Femur (tissue), 1 donor: ENCODE measurements at places on chromosomes 7 and 10.

- DNase-seq, result no peak
These were observed 5.5 kb downstream of the IGFBP3 start for GRCh38 chr7:45915606-45916005.

GRCh38 chr7:149877890-149878522, 4.2 kb downstream of the ATP6V0E2 start:
- no peak for DNase-seq

DNA sequence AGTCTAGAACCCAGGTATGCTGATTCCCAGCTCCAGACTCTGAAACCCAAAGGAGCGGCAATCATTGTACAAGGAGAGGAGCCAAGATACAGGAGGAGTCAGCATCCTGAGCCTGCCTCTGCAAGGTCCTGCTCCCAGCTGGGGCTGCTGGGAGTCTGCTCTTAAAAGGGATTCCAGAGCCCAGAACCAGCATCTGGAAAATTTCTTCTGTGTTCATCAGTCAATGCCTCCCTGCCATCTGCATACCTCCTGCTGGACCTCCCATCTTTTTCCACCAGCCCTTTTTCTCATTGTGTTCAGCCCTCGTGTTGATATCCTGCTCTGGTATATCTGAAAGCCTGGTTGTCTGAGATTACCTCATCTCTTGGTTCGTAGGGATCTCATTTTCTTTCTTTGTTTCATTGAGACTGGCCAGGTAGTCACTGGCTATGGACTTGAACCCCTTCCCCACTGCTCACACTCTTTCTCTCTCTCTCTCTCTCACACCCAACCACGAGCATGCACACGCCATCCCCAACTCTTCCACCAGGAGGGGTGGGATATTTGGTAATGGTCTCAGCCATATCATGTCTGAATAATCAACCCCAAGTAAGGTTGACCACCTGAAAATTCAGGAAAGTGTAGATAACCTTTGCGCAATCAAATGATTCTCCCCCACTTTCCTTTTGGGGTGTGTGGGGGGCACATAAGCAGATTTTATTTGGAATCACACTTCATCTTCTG, 608.8 kb downstream of the LRMDA start:
- no peak for DNase-seq

DNA sequence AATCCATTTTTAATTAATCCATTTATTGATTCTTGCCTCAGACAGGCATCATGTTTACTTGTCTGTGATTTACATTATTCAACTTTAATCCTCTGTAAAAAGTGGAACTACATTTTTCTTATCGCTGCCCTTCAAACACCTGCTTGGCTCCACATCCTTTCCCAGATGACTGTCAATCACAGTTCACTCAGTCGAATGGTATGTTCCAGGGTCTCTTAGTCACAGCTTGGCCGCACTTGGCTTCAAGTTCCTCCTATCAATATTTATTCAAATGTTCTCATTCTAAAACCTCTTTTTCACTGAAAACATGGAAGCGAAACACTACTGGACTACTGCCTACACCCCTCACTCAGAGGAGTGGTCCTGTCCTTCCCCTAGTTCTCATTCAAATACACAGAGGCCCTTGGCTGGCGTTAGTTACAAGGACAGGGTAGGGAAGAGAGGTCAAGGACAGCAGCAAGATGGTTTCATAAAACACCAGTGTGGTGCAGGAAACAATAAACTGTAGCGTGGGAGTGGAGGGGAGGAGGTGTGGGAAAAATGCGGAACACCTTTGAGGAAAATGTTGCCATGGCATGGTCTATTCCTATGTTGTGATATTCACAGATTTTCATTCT, 143.2 kb downstream of the USP6NL start:
- no peak for DNase-seq

DNA sequence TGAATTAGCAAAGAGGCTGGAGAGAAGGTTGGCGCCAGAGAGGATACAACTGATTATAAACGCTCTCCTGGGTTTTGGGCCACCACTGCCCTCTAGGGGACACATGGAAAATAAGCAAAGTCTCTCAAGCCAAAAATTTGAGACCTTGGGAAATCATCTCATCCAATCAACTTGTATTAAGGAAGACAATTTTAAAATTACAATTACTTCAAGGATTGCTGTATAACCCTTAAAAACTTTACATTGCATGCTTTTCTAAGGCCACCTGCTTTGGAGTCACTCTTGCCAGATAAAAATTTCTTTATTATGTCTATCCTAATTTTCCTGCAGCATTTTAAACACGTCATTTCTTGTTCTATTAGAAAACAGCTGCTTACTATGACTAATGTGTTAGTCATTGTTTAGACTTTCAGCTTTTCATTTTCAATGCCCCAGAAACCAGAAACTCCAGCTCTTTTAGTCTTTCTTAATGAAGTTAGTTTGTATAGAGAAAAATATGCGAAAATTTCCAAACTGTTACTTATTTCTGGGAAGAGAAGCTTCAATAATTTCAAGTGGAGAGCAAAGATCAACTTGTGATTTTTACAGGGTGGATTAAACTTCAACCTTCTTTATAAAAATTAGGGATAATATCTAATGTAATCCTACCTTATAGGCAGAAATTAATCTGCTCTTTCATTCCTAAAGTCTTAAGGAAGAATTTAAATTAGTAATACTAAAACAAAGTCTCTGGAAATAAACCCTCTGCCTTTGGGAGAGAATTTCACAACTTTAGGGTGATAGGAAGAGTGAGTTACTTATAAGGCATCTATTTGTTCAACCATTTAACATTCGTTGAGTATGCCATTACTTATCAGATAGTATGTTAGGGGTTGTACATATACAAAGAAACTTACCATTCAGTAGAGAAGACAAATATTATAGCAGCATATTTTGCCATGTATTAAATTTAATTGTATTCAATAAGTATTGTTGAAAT, 20.6 kb upstream of the RHOBTB1 start:
- peak; percentile 74 for DNase-seq
